Activated naive CD8-positive, alpha-beta T cell treated with anti-CD3 and anti-CD28 coated beads for 36 hours (primary cell): ENCODE measurements at places on chromosomes 6 and 20.
A peak's percentile ranks its signal among the peaks of the same experiment; 100 is the strongest.

DNA sequence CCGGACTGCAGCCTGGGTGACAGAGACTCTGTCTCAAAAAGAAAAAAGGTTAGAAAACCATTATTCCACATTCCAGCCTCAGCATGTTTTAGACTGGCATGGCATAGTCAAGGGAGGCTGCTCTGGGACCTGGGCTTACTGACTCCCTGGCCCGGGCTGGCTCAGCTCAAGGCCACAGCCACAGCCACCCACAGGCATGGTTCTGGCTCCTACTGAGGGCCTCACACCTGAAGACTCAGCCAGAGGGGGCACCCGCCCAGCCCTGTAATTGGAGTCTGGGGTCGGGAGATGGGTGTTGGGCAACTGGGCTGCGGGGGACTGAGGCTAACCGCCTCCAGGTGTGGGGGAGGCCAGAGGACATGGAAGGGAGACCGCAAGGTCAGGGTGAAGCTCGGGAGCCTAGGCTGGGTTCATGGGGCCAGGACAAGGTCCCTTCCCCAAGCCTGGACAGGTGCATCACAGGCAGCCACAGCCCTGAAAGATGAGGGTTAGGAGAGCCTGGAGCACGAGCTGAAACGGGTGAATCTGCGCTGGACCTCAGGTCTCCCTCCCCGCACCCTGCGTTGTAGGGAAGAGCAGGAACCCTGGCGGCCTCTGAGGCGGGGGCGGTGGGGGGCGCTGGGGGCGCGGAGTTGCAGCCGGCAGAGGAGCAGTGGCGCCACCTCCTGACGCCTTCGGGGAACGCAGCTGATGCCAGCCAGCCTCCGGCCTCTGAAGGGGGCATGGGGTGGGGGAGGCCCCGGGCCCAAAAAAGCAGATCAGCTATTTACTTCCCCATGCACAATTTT is 67.7 kb upstream of the SRSF6 start:
- no peak for DNase-seq

GRCh38 chr20:37131486-37131885 is 35.7 kb upstream of the RBL1 start:
- no peak for DNase-seq

DNA sequence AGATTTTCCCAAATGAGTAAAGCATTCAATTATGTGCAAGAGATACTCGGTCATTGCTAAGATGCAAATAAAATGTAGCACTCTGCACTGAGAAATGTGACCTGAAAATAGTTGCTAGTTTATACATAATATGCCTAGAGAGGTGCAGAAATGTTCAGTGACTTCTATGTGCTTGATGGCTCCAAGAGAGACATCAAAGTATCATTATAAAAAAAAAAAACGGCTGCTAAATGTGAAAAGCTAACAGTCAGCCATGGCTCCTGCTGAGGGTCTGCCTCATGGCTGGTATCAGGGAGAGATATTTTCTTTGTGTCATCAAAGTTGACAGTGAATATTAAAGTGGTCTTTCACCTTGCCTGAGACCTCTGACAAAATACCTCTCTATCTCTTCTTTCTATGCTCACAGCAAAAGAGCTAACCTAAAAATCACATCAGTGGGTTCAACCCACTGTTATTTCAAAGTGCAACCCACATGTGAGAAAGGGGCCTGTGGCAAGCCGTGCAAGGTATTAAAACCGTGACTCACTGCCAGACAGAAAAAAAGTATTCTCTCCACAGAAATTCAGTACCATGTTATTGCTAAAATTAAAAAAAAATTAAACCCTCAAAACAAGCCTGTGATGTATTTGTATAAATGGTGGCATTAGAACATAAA is 259.0 kb downstream of the HIVEP2 start:
- DNase-seq = peak; percentile 25

DNA sequence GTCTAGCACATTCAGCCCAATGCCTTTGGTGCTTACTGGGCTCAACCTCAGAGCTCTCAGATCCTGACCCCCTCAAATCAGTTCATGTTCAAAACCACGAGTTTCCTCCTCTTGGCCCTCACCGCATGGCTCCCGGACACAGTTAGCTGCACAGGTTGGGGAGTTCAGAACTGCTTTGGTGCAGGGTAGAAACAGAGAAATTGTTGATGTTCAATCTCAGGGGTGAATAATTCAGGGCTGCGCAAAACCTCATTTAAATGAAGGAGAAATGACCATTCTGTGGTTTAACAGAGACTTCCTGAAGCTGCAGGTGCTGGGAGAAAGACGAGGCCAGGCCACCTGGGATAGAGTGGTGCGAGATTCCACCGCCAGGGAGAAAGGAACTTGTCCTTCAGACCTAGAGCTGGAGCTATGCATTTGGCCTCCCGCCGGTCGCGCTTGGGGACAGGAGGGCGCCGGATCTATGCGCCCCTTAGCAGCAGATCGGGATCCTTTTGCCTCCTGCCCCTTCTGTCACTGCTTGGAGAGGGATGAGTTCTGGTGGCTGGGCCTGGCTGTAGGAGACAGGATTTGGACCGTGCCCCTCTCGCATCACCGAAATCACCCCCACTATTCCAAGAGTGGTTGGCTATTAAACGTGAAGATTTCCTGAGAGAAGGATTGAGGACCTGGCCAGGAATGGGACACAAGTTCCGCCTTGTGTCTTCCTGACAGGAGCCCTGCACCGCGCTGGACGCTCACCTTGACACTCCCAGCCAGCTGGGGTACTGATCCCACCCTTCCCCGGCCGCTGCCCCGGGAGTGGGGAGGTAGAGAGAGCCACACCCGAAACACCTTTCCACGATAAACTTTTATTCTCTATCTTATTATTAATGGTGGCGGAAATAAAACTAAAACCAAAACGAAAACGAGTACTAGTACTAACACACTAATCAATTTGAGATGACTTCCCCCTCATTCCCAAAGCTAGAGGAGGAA is 767 bp upstream of the PAX1 start:
- no peak for DNase-seq

DNA sequence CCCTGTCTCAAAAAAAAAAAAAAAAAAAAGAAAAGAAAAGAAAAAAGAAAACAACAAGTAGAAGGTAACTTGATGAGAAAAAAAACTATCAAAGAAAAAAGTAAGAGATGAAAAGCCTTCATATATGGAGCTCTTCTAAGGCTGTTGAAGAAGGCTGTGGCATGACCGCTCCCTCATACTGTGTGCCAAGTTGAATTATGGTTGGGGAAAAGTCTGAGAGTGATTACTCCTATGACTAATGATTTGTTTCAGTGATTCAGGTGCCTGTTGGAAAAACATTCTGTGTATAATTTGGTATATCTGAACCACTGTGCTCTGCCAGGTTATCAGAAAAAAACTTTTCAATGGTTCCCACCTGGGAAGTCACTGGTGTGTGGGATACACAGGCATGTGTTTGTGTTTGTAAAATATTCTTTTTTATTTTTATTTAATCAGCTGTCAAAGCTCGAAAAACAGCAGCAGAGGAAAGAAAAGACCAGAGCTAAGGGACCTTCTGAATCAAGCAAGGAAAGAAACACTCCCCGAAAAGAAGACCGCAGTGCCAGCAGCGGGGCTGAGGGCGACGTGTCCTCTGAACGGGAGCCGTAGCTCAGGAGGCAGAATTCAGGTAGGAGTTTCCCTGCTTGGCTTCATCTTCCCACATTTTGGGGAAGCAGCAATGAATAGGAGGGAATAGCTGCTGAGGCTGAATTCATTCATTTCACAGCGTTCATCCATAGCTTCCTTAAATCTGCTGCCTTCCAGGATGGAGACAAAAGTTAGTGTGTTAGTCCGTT is 69.7 kb upstream of the SCP2D1 start:
- DNase-seq = no peak

DNA sequence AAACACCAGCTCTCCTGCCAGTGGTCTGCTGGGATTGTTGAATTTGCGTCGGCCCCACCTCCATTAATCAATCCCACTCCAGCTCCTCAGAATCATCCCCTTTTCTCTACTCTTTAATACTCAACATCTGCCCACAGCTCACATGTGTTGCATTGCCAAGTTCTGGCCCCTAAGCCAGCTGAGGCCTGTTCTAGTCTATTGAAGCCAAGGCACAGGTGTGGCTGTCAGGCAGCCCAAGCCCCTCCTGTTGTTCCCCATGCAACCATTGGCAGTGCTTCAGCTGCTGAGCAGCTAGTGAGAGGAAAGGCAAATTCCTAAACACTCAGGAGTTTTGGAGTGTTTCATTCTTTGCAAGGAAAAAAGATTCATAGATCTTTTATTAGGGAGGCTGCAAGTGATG is 128.0 kb upstream of the NT5E start:
- DNase-seq = no peak

- no peak for DNase-seq
These were observed 48.9 kb downstream of the CNBD2 start for GRCh38 chr20:36017048-36017951.

- DNase-seq = no peak
These were observed 208.1 kb upstream of the CDYL start for GRCh38 chr6:4568138-4568537.

GRCh38 chr6:128311944-128312570 is 208.3 kb downstream of the PTPRK start:
- DNase-seq = peak; percentile 13

DNA sequence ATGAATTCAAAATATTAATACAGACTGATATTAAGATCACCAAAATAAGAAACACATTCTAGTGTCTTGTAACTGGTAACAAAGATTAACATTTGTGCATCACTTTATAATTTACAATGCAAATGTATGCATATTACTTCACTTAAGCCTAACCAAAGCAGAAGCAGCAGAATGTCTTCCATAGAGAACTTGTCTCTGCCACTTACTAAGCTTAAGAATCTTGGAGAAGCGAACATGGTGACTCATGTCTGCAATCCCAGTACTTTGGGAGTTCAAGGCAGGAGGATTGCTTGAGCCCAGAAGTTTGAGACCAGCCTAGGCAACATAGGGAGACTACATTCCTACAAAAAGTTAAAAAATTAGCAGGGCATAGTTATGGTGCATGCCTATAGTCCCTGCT is 18.8 kb downstream of the AK9 start:
- no peak for DNase-seq
